Fibroblast of upper back skin (primary cell): ENCODE measurements at places on chromosomes 11 and 22.

- no peak for DNase-seq
Observed at GRCh38 chr11:74520316-74520715, 26.8 kb upstream of the LIPT2 start.

DNA sequence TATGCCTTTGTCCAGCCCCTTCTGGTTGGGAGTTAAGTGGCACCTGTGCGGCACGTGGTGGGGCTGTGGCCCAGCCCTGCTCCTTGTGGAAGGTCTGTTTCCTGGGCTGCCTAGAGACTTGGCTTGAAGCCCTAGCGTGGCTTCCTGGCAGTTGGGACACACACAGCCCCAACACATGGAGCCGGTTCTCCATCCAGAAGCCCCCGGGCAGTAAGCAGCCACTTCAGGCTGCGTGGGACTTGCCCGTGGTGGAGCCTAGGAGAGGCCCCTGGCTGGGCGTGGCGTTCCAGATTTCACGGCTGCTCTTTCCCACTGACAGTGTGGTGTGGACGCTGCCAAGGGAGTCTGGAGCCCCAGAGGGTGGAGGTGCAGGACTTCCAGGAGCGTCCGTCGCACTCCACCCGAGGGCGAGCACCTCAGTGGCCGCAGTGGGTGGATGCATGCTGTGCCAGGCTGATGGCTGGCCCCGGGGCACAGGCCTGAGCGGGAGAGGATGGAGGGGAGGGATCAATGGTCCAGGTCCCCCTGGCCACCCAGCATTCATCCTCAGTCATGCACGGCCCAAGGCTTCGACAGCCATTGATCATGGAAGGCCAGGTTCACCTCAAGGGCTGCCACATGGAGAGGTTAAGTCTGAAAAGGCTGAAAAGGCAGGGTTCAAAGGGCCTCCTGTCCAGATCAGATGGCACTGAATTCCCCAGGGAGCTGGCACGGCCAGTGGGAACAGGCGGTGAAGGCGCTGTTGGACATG, 9.3 kb downstream of the CCND1 start:
- no peak for DNase-seq

GRCh38 chr11:117980720-117981119, 5.5 kb upstream of the IL10RA start:
- no peak for DNase-seq

DNA sequence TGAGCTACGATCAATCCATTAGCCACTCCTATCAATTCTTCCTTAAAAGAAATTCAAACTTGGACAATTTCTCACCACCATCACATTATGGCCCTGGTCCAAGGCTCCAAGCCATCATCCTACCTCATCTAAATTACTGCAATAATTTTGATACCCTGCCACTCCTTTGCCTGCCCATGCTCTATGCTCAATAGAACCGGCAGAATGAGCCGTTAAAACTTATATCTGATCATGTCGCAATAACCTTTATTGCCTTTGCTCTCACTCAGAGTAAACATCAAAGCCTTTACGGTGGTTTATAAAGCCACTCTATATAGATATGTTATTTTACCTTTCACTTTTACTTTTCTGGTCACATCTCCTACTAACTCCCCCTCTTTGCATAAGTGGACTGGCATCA, 2392.1 kb upstream of the RAG2 start:
- no peak for DNase-seq

GRCh38 chr22:44410451-44410991, 87.5 kb downstream of the RTL6 start:
- no peak for DNase-seq

- no peak for DNase-seq
Observed at GRCh38 chr11:67646535-67647336, 3.8 kb downstream of the ACY3 start.

GRCh38 chr11:41935241-41935640, 475.8 kb upstream of the LRRC4C start:
- DNase-seq: no peak

DNA sequence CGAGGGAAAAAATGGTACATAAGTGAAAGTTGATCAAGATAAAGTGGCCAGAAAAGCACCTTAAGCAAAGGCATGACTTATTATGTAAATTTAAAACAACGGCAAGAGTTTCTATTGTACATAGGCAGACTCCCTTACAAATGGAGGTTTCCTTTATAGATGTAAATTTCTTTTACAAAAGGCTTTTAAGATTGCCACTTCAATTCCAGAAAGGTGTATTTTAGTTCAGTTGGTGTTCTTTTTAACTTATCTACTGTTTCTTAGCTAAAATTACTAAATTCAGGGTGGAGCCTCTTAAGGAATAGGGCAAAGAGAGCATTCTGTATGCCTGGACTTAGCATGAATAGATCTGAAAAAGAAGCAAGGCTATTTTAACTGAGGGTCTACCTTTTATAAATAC, 24.9 kb upstream of the GNAZ start:
- no peak for DNase-seq

GRCh38 chr22:44901301-44901700, 108.5 kb downstream of the PHF21B start:
- DNase-seq: no peak

DNA sequence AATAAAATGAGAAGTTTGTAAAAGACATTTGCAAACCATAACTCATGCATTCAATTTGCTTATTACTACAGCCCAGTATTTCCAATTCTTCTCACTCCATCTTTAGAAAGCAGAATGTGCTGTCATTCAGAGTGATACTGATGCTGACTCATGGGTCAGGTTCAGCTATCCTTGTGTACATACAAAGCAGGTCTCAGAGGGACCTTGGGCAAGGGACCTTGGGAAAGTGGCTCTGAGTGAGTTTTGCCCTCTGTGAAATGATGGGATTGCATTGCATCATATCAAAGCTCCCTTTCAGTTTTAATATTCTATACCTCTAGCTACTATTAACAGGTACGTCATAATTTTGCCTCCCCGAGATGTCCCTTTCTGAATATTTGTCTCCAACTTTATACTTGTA, 848.7 kb downstream of the OPCML start:
- peak; percentile 40 for DNase-seq

DNA sequence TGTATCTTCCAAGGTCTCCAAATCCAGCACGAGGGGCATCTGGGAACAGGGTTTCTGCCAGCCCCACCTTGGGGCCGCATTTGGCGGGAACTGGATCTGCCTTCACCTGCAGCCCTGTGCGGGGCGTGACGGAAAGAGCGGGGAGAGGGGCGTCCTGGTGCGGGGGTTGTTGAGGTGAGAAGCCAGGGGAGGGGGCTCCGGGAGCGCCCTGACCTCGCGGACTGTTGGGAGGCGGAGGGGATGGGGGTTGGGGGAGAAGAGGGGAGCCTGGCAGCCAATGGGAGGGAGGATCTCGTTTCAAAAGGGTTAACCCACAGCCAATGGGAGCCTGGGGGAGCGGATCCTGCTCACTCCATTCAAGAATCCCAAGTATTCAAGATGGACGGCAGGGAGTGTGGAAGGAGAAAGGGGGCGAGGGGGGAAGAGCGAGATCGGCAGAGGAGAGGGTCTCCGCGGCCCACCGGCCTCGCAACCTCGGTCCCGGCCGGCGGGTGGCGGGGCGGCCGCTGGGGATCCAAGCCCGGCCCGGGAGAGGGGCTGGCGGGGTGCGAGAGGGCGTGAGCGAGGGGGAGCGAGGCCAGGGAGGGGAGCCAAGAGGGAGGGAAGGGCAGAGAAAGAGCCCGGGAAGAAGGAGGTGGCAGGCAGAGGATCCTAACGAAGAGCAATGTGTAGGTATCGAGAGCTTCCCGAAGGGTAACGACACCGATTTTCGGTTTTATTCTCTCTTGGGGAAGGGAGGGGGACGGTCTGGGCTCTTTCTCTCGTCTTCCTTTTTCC, 11.5 kb downstream of the YPEL4 start:
- DNase-seq: peak; percentile 90

DNA sequence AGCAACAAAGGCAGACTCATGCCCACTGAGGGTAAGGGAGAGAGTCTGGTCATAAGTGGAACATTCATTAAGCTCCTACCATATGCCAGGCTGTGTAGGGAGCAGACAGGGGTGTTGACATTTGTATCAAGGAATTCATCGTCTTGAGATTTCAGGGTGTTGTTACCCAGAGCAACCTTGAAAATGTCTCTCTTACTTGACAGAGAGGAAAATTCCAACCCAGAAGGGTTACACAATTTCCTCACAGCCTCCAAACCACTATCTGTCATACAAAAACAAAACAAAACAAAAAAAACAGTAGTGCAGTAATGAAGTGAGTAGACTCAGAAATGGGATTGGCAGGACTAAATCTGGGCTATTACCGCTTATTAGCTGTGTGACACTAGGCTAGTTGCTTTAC, 113.2 kb downstream of the MIAT start:
- peak; percentile 37 for DNase-seq

DNA sequence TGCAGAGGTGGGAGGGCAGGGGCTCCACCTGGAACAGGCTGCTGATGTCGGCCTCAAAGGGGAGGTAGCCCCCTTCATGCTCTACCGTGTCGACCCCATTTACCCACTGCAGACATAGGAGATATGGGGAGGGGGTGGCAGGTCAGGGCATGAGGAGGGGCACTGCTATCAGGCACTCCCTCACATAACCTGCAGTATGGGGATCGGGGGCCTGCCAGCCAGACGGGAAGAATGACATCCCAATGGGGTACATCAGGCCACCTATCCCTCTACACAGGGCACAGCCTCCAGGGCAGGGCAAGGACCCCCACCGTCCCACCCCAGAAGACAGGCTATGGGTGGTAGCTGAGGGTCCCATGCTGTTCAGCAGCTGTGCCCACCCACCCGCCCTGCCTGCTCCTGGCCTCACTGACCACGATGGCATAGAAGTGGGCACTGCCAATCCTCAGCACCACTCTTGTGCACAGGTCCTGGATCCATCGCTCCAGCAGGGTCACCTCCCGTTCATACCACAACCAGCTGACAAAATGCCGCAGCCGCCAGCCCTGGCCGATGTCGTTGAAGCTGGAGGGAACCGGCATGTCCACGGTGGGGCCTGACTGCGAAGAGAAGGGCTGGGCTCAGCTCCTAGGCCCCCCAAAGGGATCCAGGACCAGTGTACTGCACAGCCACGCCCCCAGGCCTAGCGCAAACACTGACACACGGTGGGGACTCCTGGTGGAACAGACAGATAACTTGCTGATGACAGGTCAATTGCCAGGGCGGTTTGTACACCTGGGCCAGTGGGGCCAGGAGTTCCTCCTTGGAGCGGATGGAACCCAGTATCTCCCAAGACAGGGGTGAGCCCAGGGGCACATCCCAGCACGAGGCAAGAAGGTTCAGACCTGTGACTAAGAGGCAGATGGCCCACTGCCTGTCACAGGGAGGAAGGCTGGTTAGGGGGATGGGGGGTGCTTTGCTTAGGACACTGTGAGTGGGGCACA, 24.1 kb downstream of the RGL4 start:
- DNase-seq: no peak
